Erythroblast (primary cell): ENCODE measurements at places on chromosomes 12 and 14.
A peak's percentile ranks its signal among the peaks of the same experiment; 100 is the strongest.

DNA sequence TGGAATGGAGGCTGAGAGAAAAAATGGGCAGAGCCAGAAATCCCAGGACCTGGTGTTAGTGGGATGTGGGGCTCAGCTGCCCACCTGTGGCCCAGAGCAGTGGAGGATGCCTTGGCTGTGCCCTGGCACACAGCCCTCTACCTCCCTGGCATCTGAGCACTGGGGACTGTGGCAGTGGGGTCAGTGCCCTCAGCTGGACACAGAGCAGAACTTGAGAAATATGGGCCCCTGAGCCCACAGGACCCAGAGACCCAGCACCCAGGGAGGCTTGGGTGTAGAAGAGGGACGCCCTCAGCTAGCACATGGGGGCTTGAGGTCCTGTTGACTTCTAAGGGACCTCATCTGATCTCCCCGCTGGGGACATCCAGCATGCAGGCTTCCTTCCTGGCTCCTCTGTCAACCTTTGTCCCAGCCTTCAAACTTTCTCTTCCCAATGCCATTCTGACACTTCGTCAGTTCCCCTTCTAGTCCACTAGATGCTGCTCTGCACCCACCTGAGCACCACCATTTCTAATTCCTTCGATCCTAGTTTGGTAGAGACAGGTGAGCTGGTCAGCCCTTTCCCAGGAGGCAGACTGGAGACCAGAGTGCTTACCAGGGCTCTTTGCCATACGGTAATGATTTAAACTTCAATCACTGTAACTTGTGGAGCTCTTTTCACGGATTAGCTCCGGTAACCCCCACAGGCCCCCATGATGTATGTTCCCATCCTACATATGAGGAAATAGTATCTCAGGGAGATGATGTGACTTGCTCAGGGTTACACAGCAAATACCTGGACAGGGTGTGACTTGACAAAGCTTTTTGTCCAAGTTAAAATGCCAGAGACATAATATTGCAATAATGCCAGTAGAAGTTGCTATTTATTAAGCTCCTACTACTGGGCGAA is 143.7 kb downstream of the ASCL4 start:
- DNase-seq: peak; percentile 11

GRCh38 chr14:75292101-75292563 is 13.5 kb downstream of the FOS start:
- no peak for DNase-seq

DNA sequence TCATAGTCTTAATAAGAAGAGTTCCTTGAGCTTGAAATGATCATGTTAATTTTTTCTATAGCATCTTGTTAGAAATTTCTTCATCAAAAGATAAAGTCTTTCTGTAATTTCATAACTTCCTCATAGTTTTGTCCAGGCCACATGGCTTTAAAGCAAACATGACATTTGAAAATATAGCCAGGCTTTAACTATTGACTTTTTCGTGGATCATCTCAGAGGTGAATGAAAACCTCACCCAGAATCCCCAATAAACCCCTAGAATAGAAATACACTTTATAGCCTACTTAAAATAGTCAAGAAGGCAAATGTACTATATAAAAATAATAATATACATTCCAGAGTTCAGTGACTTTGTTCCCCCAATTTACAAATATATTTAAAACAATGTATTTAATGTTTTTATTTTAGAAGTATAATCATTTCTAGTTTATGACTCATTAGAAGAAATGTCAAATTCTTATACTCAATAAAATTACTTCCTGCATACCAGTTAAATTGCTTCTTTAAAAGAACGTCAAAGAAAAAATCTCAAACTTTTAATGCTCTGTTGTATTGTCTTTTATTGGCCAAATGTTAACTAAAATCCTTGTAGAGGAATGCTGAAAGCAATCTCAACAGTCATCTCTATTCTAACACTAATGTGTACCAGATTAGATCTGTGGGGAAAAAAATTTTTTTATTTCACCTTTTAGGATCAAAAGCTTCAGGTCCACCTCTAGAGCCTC is 21.6 kb downstream of the EXOC5 start:
- DNase-seq: no peak

DNA sequence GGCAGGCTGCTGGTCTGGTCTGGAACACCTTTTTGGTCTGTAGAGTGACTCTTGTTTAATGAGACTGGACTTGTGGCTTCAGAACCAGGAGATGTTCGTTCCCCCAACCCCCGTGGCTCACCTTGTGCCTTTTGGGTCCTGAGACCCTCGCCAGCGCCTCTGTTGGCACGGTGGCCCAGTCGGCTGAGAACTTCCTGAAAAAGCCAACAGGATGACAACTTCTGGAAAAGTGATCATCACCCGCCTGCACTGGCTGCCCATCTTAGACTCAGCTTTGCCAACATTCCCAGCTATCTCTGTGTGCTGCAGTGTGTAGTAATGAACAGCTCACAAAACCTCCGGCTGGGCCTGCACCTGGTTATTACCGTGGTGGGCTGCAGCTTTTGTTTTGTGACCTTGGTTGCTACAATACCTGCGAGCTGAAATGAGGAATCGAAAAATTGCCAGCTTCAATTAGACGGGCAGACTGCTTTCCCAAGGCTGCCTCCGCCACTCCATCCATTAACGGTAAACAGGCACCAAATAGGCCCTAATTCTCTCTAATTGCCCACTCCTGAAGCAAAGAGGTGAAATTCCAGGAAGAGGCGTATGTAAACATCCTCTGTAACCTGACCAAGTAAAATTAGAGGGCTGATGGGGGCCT is 16.0 kb downstream of the MEG3 start:
- no peak for DNase-seq

DNA sequence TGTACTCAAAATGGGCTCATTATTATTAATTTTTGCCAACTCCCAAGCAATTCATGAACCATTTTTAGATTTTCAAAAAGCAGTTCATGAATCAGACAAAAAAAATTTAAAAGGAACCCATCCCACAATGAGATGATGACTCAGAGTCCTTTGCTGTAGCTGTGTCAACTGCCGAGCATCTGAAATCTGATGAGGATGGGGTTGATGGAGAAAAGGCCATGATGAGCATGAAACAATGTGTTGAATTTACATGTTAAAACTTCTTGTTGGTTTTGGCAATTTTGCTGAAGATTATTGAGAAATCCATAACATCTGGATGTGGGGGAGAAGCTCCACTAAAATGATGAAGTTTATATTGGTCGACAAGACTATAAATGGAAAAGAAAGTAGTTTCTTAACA is 378.0 kb downstream of the FOXG1 start:
- DNase-seq: no peak

GRCh38 chr14:75549169-75549568 is 26.9 kb downstream of the BATF start:
- no peak for DNase-seq

DNA sequence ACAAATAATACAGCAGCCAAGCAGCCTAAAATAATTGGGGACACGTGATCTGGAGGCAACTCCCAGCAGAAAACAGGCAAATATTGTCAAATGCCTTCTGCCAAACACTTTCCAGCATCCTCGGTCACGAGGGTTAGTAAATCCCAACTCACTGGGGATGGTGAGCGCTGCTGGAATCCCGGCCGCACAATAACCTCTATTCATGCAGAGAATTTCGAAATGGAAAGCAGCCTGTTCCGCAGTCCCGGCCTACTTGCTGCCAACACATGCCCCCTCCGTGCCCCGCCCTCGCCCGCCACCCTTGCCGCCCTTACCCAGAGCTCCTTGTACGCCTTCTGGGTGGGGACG is 62.2 kb downstream of the RFX4 start:
- DNase-seq: no peak

DNA sequence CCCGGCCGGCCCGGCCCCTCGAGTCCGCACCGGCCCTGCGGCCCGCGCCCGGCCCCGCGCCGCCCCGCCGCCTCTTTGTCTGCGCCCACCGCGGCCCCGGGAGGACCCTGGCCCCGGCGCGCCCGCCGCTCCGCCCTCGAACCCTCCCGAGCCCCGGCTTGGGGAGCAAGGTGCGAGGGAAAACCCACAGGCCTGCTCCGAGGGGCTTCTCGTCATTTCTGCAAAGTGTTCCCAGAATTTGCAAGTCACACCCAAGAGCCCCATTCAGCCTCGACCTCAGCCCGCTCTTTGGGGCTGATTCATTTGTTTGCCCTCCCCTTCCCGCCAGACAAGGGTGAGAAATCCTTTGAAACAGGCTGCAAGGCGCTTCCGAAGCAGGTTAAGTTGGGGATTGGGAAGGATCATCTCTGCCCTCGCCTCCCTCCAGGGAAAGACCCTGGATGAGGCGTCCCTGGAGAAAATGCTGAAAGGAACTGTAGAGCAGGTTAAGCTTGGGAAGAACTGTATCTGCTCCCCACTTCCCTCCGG is 325 bp upstream of the CLIP1 start:
- DNase-seq: peak; percentile 56

- DNase-seq: no peak
Measured at GRCh38 chr12:6185961-6186827, 14.0 kb upstream of the CD9 start.

DNA sequence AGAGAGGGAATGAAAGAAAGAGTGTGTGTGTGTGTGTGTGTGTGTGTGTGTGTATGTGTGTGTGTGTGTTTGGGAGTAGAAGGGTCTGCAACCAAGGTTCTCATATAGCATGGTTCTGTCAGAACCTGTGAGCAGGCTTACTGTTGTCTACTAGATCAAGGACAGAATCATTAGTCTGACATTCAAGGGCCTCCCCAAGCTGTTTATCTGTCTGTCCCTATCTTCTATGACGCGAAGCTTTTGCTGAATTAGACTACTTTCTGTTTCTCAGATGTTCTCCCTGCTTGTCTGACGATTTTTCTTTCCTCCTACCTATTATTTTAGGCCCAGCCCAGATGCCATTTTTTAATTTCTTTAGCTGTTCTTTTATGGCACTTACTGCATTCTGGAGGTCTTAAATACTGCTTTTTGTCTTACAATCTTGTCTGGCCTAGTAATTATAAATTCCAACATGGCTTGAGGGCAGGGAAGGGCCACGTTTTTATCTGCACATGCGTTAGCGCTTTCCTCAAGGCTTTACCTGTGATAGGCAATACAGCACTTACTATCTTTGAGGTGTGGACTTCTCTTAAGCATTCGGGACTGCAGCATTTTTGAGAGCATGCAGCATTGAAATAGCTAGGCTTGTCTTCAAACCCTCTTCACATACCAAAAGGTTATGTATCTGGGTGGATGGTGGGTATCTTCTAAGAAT is 150.2 kb downstream of the TTLL5 start:
- DNase-seq: peak; percentile 59

DNA sequence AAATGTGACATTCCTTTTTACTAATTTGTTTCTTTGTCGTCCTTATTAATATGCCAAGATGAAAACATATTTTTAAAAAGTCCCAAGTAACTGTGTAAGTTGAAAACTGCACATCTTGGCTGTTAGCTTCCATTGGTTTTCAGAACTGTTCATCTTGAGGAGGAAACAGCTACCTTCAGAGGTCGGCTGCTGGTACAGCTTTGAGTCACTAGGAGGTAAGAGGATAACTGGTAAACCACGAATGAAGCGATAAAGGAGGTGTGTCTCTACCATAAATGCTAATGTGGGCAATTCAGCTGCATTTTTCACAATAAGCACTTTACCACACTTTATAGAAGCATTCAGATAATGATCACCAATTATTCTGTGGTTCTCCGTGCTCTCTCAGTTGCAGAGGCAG is 137.5 kb upstream of the KRAS start:
- DNase-seq: peak; percentile 24

GRCh38 chr14:100369019-100369418 is 45.9 kb downstream of the SLC25A47 start:
- no peak for DNase-seq

GRCh38 chr12:29563636-29564035 is 66.2 kb upstream of the OVCH1 start:
- DNase-seq: no peak

GRCh38 chr12:12896260-12896659 is 4.9 kb downstream of the GPRC5A start:
- no peak for DNase-seq

DNA sequence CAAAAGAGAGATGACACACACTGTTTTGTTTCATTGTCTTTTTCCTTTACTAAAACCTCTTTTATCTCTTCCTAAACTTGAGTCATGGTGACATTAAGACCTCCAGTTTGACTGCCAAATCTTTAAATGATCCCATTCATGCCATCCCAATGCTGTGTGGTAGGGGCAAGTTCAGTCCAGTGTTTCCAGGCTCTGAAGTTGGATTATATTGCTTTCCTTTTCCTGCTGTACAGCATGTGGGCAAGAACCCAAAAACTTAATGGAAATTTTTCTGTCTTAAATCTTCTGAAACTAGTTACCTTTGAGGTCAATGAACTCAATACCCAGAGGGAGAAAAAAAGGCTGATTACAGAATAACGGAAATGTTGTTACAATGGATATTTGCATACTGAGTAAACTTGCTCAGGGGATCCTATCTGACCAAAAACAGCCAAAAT is 187.1 kb upstream of the FAR2 start:
- no peak for DNase-seq

- DNase-seq: peak; percentile 82
Measured at GRCh38 chr14:105075379-105076295, 10.4 kb upstream of the GPR132 start.

DNA sequence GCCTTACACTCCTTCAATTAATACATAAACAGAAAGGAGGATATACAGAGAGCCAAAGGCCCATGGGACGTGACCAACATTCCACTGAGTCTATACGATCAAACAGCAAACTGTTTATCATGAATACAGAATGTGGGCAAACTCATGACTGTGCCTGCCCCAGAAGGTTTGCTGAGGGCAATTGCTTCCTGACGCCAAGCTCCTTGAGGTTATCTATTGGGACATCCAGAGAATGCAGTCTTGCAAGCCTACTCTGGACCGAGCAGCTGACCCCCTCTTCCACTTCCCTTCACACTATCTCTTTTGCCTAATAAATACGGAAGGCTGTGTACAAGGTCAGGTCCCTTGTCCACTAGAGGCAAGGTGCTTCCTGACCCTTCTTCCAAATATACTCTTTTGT is 18.5 kb upstream of the SLC10A1 start:
- DNase-seq: no peak
